Ovary (tissue), 10 donors: ENCODE measurements at places on chromosomes 3 and 15. TPM values are rescaled to one million over a fixed set of nuclear protein-coding genes. Genes with fewer than 3 reads are reported as not detected.
A peak's percentile ranks its signal among the peaks of the same experiment; 100 is the strongest.

GRCh38 chr3:9793161-9793781 lies 389 bp downstream of the ARPC4 start:
- H3K27ac ChIP-seq, result peak overlapping the region; percentile 96
- DNase-seq, result no peak
- no peaks in the 10 kb centered on the region for H3K27me3 ChIP-seq
- peak overlapping the region; percentile 58 for H3K4me3 ChIP-seq
- H3K4me1 ChIP-seq, result peaks cover 9% of the 10 kb centered on the region

GRCh38 chr15:48432688-48433087 lies 101.5 kb downstream of the DUT start:
- H3K4me3 ChIP-seq, result no peak overlapping the region
- H3K4me1 ChIP-seq, result peaks cover 1% of the 10 kb centered on the region
- H3K27ac ChIP-seq, result no peak overlapping the region
- no peaks in the 10 kb centered on the region for H3K36me3 ChIP-seq
- no peak for DNase-seq

GRCh38 chr15:40358471-40359353 lies 693 bp downstream of the DISP2 start:
- H3K4me3 ChIP-seq, result peak overlapping the region; percentile 33
- no peak for DNase-seq

DNA sequence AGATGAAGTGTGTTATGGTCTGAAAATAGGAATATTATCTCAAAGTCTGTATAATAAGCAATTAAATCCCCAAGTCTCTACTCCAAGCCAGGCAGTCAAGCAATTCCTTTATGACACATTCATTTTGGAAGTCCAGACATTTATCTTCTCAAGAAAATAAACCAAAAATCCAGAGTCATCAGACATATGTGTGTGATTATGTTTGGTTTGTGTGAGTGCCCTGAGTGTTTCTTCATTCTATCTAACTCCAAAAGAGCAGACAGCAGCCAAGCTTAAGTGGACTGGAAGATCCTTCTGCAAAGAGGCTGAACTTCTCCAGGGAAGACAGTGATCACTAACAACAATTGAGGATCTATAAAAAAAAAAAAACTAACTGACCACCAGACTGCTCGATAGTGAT lies 239.8 kb downstream of the STAG1 start:
- DNase-seq, result no peak
- no peak overlapping the region for H3K4me3 ChIP-seq
- no peaks in the 10 kb centered on the region for H3K27me3 ChIP-seq
- H3K4me1 ChIP-seq, result peaks cover 10% of the 10 kb centered on the region
- H3K27ac ChIP-seq, result no peak overlapping the region
- no peaks in the 10 kb centered on the region for H3K36me3 ChIP-seq

GRCh38 chr3:148319161-148319915 lies 378.4 kb upstream of the AGTR1 start:
- no peak overlapping the region for H3K4me3 ChIP-seq
- H3K27ac ChIP-seq, result no peak overlapping the region
- no peaks in the 10 kb centered on the region for H3K27me3 ChIP-seq
- no peak for DNase-seq

- H3K27ac ChIP-seq, result peak overlapping the region; percentile 95
- no peaks in the 10 kb centered on the region for H3K27me3 ChIP-seq
- H3K4me1 ChIP-seq, result no peaks in the 10 kb centered on the region
Measured at GRCh38 chr3:177197727-177198460, 612 bp upstream of the TBL1XR1 start.

DNA sequence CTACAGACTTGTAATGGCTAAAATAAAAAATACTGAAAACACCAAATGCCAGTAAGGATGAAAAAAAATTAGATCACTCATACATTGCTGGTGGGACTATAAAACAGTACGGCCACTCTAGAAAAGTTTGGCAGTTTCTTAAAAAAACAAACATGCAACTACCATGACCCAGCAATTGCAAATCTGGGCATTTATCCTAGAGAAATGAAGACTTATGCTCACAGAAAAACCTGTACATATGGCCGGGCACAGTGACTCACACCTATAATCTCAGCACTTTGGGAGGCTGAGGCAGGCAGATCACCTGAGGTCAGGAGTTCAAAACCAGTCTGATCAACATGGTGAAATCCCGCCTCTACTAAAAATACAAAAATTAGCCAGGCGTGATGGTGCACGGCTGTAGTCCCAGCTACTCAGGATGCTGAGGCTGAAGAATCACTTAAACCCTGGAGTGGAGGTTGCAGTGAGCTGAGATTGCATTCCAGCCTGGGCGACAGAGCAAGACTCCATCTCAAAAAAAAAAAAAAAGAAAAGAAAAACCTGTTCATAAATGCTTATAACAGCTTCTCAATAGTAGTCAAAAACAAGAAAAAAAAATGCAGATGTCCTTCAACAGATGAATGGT lies 5.6 kb downstream of the TP53BP1 start:
- H3K36me3 ChIP-seq, result no peaks in the 10 kb centered on the region
- peaks cover 3% of the 10 kb centered on the region for H3K4me1 ChIP-seq
- no peak overlapping the region for H3K4me3 ChIP-seq
- no peak for DNase-seq

DNA sequence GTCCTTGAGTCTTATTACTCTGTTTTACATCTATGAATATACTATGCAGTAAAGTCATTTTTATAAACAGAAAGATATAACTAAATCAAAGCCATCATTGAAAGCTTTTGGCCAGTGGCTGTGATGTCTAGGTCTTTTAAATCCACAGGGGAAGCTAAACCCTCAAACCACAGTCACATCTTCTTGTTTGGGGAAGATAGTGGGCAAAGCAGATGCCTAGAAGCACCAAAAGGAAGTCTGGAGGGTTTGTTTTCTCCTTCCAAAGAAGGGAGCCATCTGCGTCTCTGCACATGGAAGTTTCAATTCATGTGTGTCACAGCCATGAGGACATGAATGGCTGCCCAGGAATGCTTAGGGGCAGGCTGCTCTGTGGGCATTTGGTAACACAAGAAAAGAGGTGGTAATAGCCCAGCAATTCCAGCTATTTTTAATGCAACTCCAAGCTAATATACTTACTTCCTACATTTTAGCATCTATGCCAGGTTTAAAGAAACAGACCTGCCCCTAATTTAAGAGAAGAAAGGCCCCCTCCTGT lies 322.2 kb downstream of the SLC9A9 start:
- no peak overlapping the region for H3K27ac ChIP-seq
- no peaks in the 10 kb centered on the region for H3K27me3 ChIP-seq
- H3K4me3 ChIP-seq, result no peak overlapping the region
- DNase-seq, result no peak

DNA sequence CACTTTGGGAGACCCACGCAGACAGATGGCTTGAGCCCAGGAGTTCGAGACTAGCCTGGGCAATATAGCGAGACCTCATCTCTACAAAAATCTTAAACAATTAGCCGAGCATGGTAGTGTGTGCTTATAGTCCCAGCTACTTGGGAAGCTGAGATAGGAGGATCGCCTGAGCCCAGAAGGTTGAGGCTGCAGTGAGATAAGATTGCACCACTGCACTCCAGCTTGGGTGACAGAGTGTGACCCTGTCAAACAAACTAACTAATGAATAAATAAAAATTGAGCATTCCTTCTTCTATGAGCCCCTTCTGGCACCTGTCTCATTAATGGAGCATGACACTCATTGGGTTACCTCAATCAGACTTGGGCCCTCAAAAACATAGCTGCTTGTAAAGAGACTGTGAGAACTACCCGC lies 7.5 kb downstream of the ZDHHC3 start:
- no peak for DNase-seq
- H3K27me3 ChIP-seq, result no peaks in the 10 kb centered on the region
- no peak overlapping the region for H3K4me3 ChIP-seq
- H3K4me1 ChIP-seq, result no peaks in the 10 kb centered on the region
- no peak overlapping the region for H3K27ac ChIP-seq
- H3K36me3 ChIP-seq, result no peaks in the 10 kb centered on the region

DNA sequence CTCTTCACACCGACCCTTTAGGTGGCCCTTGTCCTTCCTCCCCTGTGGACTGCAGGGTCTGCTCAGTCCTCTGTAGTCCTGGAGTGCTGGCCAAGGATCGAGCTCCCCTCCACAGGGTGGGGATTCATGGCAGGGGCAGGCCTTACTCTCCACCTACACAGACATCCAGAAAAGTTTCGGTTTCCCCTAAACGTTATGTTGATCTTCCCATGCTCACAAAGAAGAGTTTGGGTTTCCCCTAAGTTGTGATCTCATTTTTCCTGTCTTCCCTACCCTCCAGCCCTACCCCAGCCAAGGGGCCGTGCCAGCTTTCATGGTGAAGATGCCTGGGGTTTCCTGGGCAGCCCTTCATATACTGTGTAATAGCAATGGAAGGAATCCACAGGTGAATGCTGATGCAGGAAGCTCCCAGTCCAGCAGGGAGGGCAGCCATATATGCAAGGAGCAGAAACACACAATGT lies 10.3 kb downstream of the STOML1 start:
- peaks cover 11% of the 10 kb centered on the region for H3K4me1 ChIP-seq
- no peaks in the 10 kb centered on the region for H3K36me3 ChIP-seq
- no peak overlapping the region for H3K4me3 ChIP-seq
- peak overlapping the region; percentile 38 for H3K27ac ChIP-seq

DNA sequence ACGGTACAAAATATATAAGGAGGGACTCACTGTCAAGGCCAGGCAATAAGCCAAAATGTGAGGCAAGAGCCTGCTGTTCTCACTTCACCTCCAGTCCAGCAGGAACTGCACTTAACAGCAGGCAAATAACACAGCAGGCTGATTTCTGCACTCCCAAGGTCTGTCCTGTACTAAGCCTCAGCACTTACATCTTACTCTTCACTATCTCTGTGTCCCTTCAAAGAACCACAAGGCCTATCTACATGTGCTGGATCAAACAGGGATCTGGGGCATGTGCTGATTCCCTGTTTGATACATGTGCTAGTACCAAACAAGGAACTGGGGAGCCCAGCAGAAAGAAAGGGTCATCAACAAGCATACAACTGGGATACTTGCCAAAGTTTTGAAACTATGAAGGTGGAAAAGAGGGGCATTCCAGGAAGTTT lies 22.2 kb downstream of the UACA start:
- peak; percentile 57 for DNase-seq
- H3K4me3 ChIP-seq, result no peak overlapping the region
- H3K4me1 ChIP-seq, result peaks cover 7% of the 10 kb centered on the region
- H3K27ac ChIP-seq, result peak overlapping the region; percentile 44

GRCh38 chr3:47347217-47347801 lies 33.5 kb upstream of the PTPN23 start:
- DNase-seq, result no peak
- no peaks in the 10 kb centered on the region for H3K27me3 ChIP-seq
- H3K4me3 ChIP-seq, result no peak overlapping the region
- no peaks in the 10 kb centered on the region for H3K4me1 ChIP-seq
- H3K36me3 ChIP-seq, result no peaks in the 10 kb centered on the region

DNA sequence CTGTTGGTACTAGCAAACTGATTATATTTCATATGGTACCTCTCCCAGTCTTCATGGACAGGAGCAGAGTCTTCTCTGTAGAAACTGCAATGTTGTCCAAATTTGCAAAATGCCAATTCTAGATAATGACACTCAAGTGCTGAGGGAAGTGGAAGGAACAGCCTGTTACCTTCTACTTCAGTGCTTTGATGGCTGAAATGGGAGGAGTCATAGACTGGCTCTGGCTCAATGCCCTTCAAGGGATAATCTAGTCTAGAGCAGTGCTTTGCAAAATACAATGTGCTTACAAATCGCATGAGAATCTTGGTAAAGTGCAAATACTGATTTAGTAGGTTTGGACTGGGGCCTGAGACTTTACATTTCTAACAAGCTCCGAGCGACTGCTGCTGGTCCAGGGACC lies 51.7 kb upstream of the ACP3 start:
- DNase-seq, result no peak
- no peaks in the 10 kb centered on the region for H3K27me3 ChIP-seq
- no peaks in the 10 kb centered on the region for H3K4me1 ChIP-seq
- no peak overlapping the region for H3K4me3 ChIP-seq
- no peak overlapping the region for H3K27ac ChIP-seq
- no peaks in the 10 kb centered on the region for H3K36me3 ChIP-seq

- no peaks in the 10 kb centered on the region for H3K36me3 ChIP-seq
- H3K4me1 ChIP-seq, result no peaks in the 10 kb centered on the region
- DNase-seq, result no peak
- no peak overlapping the region for H3K27ac ChIP-seq
- no peaks in the 10 kb centered on the region for H3K27me3 ChIP-seq
Measured at GRCh38 chr3:46186471-46187340, 21.4 kb downstream of the CCR1 start.

- H3K36me3 ChIP-seq, result no peaks in the 10 kb centered on the region
- H3K27me3 ChIP-seq, result no peaks in the 10 kb centered on the region
- H3K27ac ChIP-seq, result no peak overlapping the region
- H3K4me1 ChIP-seq, result peaks cover 3% of the 10 kb centered on the region
- no peak for DNase-seq
Measured at GRCh38 chr3:18841422-18842343, 306.6 kb upstream of the KCNH8 start.

DNA sequence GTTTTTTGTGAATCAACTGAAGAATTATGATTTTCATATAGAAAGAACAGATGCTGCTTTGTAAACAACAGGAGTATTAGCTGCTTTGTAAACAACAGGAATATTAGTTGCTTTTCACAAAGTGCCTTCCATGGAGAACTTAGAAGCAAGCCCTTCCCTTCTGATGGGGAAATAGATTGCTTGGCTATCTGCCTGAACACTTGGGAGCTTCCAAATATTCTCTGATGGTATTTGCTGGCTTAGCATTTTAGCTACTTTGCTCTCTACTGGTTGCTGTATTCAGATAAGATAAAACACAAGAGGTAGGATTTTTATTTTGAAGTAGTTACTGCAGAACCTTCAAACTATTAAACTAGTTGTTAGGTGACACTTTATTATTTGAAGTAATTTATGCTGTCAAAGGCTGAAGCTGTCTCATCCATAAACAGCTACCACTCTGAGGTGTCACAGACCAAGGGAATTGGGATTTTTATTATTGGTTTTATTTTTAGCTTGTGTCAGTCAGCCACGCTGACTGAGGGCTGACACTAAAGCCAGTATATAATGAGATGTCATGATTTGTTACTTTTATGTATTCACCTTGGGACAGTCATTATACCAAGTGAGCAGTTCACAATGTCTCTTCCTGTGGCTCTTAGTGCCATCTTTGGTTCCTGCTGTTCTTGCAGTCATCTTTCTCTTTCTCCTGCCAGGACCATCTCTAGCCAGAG lies 50.0 kb downstream of the ZIC1 start:
- no peaks in the 10 kb centered on the region for H3K27me3 ChIP-seq
- no peak overlapping the region for H3K27ac ChIP-seq
- H3K36me3 ChIP-seq, result no peaks in the 10 kb centered on the region
- DNase-seq, result no peak
- no peak overlapping the region for H3K4me3 ChIP-seq

DNA sequence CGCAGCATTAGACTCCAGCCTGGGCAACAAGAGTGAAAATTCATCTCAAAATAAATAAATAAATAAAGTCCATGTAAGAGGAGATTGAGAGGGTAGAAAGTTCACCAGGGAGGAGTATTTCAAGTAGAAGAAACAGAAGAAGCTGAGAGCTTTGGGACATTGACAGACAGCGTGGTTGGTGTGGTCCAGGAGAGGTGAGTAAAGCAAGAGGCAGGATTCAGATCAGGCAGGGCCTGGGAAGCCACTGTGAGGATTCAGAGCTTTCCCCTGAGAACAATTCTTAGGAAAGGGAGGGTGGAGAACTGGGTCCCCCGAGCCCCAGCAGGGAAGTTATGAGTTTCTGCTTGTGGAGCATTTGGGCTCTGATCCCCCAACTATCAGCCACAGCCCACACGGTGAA lies 54.2 kb upstream of the AMOTL2 start:
- no peaks in the 10 kb centered on the region for H3K27me3 ChIP-seq
- no peak overlapping the region for H3K27ac ChIP-seq
- no peaks in the 10 kb centered on the region for H3K4me1 ChIP-seq
- H3K36me3 ChIP-seq, result no peaks in the 10 kb centered on the region
- no peak overlapping the region for H3K4me3 ChIP-seq

MITF gene
- 20.6 TPM for total RNA-seq

PLSCR5 gene
- total RNA-seq, result not detected

XCR1 gene
- total RNA-seq, result 0.18 TPM

GHSR gene
- not detected for total RNA-seq

CCR1 gene
- total RNA-seq, result 3.5 TPM
